Midbrain (tissue), 1 donor: ENCODE measurements at places on chromosomes 1 and 21.

DNA sequence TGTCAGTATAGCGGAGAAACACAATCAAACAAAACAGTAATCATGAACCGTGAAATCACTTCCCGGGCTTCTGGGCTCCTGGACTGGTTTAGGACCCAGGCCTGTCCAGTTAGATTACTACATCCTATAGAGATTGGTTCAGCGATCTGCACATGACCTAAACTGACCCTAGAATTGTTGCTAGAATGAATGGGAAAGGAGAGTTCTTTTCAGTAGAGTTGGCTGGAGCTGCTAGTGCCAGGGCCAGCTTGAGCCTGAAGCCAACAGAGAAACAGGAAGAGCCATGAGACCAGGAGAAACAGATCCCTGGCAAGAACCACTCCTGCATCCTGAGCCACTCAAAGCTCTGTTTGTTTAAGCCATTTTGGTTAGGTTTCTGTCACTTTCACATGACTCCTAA, 474.3 kb upstream of the C1orf87 start:
- peak; percentile 19 for DNase-seq

- no peak for DNase-seq
Measured at GRCh38 chr21:26433386-26433785, 139.7 kb downstream of the CYYR1 start.

- DNase-seq = no peak
Measured at GRCh38 chr1:1352786-1353388, 3.7 kb upstream of the DVL1 start.

DNA sequence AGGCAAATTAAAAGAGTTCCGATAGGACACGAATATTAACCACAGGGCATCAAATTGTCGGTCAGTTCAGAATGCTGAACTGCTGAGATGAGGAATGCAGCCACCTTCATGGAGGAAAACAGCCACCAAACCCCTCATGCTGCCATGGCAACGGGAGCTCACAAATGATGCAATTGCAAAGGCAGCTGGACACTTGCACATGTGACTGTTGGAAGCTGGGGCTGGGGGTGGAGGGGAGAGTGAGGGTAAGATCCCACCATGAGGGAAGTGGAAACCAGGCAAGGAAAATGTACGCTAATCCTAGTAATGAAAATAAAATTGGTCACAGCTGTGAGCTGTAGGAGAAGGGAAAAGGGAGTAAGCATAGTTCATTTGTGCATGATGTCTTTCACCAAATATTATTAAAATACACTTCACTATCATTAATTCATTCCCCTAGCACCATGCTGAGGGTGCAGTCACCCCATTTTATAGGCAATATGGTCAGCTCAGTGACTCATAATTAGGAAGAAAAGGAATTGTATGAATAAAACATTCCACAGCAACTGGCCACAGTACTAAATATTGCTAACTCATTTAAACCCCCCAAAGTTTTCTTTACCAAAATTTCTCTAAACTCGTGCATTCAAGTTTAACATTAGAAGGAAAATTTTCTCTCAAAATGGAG, 15.3 kb downstream of the BECN2 start:
- no peak for DNase-seq

DNA sequence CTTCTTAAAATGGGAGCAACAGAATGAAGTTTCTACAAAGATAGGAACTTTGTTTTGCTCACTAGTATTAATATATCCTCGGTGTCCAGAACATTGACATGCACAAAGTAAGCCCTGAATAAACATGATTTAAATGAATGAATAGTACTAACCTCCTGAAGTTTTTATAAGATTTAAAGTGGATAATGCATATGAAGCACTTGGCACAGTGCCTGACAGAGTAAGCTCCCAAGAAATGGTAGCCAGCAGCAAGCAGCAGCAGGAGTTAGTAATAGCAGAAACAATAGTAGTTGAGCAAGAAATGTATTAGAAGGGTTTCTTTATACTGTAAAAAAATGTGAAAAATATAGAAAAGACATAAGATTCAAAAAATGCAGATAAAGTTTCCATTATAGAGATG, 258.1 kb upstream of the C1orf87 start:
- DNase-seq = no peak

- DNase-seq = peak; percentile 13
Measured at GRCh38 chr1:83508485-83509151, 490.3 kb downstream of the TTLL7 start.

DNA sequence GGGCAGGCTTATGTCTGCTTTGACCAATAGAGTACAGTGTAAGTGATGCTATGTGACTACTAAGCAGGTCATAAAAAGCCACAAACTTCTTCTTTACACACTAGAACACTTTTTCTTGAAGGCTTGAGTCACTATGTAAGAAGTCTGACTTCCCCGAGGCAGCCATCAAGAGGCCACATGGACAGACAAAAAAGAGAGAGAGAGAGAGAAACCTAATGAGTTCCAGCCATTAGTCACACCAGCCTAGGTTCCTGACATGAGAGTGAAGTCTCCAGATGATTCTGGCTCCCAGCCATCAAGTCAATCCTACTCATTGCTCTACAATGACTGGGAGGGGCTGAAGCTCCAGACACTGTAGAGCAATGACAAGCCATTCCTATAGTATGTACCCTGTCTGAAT, 101.4 kb downstream of the LHX9 start:
- DNase-seq = no peak

DNA sequence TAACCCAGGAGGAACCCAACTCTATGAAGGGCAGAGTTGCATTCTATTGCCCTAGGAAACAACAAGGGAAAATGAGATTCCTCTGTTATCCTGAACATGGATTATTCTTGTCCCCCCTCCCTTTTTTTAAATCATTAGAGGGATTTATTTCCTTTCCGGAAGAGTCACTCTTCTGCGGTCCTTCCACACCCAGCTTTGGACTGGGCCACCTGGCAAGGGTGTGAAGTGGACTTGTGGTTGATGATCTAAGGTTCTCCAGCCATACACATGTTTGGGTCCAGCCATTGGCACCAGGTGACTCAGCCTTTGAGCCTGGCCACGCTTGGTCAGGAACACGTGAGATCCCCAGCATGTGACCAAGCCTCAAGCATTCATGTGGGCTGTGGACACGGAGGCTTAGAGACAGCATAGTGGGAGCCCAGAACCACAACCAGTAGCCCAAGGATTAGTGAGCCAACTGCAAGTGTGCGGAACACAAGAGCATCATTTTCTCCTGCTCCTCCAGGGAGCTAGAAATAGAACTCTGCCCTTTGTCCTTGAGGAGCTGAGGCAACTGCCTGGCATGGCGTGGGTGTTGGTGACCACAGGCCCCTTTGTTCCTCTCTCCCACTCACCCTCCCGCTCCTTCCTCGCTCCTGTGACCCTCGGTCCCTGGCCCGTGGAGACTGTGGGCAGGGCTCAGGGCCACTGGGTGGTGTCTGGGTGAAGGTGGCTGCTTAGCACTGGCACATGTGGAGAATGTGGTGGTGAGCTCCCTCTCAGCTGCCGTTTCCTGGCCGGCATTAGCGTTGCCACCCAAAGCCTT, 50.1 kb downstream of the NENF start:
- DNase-seq = no peak

GRCh38 chr1:118841521-118841920, 146.6 kb downstream of the TBX15 start:
- no peak for DNase-seq

GRCh38 chr1:18569811-18570545, 60.7 kb upstream of the PAX7 start:
- no peak for DNase-seq

- peak; percentile 65 for DNase-seq
Measured at GRCh38 chr1:156160743-156161171, 7.4 kb downstream of the SEMA4A start.

DNA sequence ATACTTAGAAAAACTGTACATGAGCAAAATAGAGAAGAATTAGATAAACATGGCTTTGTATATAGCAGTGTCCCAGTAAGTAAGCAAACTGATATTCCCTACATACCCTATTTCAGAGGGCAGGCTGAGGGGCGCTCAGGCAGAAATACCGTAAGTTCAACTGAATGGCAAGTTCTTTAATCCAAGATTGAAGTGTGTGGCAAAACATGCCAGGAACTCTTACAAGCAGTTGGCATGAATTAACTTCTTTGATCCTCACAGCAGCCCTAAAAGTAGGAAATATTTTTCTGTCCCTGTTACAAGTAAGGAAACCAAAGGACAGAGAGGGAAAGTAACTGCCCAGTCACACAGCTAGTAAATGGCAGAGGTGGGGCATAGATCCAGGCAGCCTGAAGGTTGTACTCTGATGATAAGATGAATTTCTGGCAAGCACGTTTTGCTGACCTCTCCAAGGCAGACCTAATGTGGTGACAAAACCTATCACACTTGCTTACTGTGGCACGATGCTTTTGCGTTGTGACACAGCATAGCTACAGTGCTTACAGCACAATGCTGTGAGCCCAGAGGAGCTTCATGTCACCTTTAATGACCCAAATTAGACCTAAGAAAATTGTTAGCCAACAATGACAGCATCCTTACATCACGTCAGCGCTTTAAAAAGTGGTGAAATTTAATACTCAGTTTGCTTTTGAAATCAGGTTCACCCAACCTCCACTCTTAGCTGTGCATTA, 35.0 kb upstream of the THEM4 start:
- DNase-seq = no peak

DNA sequence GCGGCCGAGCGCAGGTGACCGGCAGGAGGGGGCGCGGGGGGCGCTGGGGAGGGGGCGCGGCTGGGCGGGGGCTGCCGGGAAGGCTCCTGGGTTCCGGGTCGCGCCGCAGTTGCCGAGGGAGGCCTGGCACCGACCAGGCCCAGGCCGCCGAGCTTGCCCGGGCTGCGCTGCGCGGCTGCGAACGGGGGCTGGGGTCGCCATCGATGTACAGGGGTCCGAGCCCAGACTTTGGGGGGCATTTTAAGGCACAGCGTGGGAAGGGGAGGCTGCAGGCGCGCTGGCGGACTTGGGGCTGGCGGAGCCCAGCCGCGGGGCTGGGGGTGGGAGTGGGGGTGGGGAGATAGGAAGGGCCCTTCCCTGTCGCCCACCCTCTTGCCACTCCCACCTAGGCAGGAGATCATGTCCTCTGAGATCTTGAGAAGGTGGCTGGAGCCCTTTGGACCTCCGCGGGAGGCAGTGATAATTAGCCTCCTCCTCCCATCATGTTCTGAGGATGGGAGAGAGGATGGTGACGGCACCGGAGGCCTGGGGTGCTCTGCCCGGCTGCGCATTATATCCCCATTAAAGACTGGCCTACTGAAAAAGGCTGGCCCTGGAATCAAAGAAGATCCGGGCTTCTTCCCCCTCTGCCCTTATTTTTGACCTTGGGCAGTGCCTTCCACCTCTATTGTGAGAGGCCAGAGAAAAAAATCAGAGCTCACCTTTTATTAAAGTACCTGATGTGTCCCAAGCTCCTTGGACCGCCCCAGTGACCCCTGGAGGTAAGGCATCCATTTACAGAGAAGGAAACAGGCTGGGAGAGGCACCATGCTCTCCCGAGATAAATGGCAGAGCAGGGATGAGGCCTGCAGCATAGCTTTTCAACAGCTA, 497 bp downstream of the FBXO44 start:
- no peak for DNase-seq

DNA sequence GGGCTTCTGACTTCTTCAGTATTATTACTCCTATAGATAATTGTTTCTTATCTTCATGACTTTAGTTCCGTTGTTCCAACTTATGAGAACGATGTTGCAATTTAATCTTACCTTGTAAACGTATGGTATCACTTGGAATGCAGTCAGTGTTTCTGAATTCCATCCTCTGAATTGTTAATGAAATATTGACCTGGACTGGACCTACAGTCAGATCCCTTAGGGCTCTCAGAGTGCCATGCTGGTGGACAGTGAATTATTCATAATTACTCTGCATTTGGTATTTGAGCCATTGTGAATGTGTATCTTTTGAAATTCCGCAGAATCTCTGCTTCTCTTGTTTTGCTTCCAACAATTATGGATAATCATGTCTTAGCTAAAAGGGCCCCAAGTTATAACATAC, 72.3 kb downstream of the PRDM2 start:
- no peak for DNase-seq

- no peak for DNase-seq
Measured at GRCh38 chr1:44694863-44695478, 20.5 kb downstream of the ARMH1 start.

DNA sequence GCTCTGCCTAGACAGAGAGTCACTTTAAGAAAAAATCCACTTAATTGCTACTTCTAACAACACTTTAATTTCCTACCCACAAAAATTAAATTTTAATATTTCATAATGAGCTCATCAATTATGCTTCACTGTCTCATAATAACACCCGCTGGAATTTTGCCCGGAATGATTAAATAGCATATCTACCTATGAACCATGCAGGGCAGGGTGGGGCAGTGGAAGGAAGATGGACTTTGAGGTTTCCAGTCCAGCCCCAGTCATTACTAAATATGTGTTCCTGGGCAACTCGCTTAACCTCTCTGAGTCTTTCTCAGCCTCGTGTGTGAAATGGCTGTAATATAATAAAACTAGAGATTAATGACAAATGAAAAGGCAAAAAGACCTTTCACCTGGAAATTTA, 32.8 kb upstream of the SLC45A1 start:
- no peak for DNase-seq

DNA sequence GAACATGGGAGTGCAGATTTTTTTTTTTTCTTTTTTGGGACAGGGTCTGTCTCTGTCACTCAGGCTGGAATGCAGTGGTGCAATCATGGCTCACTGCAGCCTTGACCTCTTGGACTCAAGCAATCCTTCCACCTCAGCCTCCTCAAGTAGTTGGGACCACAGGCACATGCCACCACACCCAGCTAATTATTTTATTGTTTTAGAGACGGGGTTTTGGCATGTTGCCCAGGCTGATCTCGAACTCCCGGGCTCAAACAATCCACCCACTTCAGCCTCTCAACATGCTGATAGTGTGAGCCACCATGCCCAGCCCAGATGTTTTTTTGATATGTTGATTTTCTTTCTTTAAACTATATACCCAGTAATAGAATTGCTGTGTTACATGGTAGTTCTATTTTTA, 57.7 kb downstream of the RGSL1 start:
- DNase-seq = no peak

DNA sequence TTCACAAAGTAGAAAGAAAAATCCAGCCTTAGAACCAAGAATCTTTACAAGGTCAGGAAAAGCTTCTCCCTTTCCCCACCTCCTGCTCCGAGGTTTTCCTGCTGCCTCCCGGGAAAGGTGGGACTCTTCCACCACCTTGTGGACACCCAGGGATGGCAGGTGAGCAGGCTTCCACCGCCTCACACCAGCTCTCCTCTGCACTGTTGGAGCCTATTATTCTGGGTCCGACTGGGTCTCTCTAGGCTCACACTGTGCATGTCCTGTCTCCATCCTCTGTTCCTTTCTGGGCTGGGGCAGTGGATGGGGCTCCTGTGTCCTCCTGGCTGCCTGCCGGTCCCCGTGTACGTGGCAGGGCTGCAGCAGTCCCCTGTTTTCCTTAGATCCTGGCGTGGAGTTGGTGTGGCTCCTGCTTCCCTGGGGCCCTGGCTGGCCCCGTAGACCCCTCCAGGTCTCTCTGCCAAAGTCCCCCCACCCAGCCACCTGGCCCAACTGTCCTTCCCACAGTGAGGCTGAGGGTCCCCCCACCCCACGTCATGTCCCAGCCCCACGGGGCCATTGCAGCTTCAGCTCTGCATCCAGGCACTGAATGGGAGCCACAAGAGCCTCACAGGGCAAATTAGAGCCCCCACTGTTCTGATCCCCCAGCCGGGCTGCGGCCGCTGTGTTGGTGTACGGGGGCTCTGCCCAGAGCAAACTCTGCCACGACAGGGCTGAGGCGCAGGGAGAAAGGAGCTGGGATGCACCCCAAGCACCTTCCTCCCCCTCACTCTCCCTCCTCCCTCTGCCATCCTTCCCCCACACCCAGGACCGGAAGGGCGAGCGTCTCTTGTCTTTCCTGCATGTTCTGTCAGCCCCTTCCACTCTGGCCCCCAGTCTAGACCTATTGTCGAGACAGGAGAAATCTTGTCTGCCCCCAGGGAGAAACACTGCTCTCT, 3.3 kb upstream of the SLC45A1 start:
- peak; percentile 68 for DNase-seq

GRCh38 chr1:40980453-40981121, 1.1 kb downstream of the CTPS1 start:
- no peak for DNase-seq
